ENCODE measurements at places on chromosomes 5 and 9.

- no peak for DNase-seq
Measured at GRCh38 chr5:66118304-66118703, 25.8 kb upstream of the SREK1 start.

- DNase-seq = no peak
Measured at GRCh38 chr9:121798941-121799340, 147.5 kb downstream of the DAB2IP start.

GRCh38 chr9:6938873-6939272 lies 181.1 kb downstream of the KDM4C start:
- DNase-seq = no peak

GRCh38 chr9:128282500-128282899 lies 6.4 kb downstream of the SWI5 start:
- DNase-seq = no peak

- DNase-seq = no peak
Measured at GRCh38 chr5:67289763-67290521, 93.3 kb upstream of the CD180 start.

DNA sequence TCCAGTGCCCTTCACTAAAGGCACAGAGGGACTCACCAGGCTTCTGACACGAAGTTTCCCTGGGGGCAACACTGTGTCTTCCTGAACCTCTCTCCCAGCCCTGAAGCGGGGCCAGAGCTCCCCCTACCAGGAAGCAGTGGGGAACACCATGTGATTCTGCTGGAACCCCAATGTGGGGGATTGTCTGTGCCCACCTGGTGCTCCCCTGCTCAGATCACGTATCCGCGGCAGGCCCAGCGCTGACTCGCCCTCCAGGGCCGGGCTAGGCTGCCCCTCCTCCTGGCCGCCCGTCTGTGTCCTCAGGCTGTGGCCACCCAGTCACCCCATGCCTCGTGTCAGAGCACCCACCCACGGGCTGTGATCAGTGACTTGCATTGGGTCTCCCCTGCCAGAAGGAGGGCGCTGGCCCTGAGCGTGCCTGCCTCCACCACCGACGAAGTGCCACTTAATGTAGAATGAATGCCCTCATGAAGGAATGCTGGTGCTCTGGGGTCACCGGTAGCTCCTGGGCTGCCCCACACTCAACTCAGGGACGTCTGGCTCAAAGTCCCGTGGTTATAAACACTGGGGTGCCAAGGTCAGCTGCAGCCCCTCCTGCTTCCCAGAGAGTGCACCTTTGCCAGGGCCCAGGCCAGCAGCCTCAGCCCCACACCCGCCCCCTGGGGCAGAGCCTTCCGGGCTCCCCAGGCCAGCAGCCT lies 22.1 kb downstream of the SARDH start:
- DNase-seq = no peak

GRCh38 chr5:64347309-64347708 lies 158.5 kb upstream of the RGS7BP start:
- no peak for DNase-seq

GRCh38 chr5:78541086-78541654 lies 107.4 kb downstream of the LHFPL2 start:
- DNase-seq = no peak

GRCh38 chr5:25412116-25412661 lies 767.4 kb upstream of the CDH10 start:
- DNase-seq = no peak

DNA sequence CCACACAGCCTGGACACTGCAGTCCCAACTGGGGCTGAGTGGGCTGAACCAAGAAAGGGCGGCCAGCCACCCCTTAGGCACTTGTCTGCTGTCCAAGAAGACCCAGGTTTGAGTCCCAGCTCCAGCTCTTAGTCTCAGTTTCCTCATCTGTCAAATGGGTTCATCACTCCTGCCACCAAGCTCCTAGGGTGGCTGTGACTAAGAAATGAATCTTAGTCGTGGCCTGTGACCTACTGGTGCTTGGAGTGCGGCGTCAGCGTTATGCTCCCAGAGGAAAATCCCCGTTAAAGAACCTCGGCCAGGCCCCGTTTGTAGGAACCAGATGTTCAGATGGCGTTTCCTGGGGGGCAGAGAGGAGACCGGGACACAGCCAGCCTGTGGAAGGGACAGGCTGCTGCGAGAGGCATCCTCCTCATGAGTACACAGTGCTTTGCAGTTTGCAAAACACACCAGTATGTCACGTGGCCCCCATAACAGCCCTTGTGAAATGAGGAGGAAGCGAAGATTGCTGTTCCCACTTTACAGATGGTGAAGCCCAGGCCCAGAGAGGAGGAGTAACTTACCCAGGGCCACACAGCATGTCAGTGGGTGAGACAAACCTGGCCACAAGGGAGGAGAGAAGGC lies 3.3 kb downstream of the FIBCD1 start:
- DNase-seq = no peak

DNA sequence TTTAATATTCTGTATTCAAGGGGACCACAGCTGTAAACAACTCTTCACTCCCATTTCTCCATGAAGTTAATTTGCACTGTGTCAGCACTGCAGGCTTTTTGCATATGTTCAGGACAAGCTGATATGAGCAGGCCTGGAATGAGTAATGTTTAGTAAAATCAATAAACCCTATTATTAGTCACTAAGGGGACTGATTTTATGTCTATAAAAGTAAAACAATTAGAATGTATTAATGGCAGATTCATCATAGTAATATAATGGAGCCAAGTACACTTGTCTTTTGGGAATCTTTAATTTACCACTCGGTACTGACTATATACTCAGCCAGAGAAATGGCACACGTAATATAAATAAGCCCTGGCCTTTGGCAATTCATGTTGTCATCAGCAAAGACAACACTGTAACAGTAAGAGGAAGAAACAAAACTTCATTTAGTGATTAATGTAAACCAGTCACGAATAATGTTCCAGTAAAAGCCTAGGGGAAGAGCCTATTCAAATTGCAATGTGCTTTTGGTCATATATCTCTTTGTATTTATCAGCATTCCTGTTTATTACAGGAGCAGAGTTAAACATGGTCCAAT lies 111.6 kb downstream of the ZNF608 start:
- no peak for DNase-seq

- DNase-seq = no peak
Measured at GRCh38 chr5:22391956-22392355, 461.2 kb downstream of the CDH12 start.

DNA sequence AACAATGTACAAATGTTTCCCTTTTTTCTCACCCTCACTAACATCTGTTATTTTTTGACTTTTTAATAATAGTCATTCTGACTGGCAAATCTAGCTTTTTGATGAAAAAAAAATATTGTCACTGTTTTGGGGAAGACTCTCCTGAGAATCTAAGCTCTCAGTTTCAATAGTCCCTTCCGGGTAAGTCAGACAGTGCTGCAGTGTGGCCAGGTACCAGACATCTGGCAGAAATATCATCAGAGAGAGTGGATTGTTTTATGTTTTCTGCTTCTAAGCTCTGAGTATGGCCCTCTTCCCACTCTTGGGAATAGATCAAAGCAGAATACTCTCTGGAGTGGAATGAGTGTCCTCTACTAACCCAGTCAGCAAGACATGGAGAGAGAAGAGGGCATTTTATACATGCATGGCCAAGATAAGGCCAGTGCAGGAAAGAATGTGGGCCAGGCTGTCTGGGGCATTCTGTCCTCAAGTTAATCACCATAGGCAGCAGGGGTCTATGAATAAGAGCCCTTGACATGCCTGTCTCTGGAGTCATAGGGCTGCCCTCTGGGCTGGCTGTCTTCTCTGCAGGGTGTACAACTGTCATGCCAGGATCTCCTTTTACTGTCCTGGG lies 38.5 kb upstream of the OR2S2 start:
- DNase-seq = no peak

GRCh38 chr5:176653401-176654385 lies 6.4 kb downstream of the TSPAN17 start:
- no peak for DNase-seq

DNA sequence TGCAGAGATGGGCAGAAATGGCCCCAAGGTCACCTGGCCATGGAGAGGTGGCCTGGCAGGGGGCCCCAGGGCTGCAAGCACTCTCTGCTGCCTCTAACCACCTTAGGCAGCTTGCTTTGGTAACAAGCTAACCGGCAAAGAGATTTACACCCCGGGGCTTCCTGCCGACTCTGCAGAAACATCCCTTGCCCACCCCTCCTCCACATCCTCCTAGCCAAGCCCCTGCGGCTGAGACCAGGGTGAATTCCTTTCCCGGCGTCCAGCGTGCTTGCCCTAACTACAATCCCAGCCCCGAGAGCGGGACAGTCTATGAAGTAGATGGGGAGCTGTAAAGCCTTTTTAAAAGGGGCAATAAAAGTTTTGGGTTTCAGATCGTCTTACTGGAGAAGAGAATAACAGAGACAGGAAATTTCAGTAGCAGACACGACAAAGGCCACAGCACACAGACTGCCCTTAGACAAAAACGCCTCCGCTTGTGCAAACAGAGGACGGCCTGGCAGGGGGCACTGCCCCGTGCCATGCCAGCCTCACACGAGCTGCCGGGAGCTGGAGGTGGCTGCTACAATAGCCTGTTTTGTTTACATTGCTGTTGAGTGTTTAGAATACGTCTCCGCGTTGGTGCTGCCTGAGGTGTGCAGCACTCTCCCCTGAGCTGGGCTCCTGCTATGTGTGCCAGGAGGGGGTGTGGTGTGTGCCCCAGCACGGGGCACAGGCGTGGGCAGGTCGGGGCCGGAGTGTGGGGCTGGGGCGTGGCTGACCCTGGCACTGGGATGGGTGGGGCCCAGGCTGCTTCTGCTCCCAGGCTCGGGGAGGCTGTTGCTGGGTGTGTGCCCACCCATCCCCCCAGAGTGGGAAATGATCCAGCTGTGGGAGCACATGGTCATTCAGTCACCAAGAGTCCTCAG lies 15.3 kb downstream of the MYMK start:
- DNase-seq = no peak

DNA sequence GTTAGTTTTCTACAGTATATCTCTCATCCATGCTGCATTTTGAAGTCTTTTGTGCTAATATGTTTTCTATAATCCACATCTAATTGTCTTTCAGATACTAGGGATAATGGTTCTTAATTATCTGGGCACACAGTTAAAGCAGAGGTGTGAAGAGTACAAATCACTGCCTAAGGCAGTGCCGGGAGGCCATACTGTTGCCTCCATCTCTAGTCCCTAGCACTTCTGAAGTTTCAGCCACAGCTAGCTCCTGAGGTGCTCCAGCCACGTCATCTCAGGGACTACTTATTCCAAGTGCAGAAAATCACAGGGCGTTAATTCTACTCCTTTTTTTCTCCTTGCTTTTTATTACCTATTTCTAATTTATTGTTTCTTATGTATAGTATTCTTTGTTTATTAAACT lies 760.0 kb upstream of the FAM174A start:
- no peak for DNase-seq

DNA sequence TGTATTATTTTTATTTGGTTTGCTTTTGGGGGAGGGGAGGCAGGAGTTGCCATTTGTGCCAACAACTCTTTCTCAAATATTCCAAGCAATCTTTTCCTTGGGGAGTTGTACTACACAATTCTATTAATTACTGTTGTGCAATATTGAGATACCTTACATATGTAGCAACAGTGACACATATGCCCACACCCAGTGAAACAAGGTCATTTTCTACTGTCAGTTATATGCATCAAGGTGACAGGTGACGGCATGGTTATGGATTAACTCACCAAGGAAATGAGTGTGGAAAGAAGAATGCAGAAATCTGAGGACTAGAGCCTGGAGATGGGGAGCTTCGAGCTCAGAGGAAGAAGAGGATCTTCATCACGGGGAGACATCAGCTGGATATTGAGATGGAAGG lies 17.9 kb upstream of the MSMP start:
- no peak for DNase-seq
